Activated CD4-positive, alpha-beta T cell treated with anti-CD3 and anti-CD28 coated beads, Interleukin-2, Interleukin-6, amounts not matched to agents 100 ng/mL and 50 ng/mL, durations not matched to agents 16 hours and 8 hours (primary cell): ENCODE measurements at places on chromosomes 3 and 15.

DNA sequence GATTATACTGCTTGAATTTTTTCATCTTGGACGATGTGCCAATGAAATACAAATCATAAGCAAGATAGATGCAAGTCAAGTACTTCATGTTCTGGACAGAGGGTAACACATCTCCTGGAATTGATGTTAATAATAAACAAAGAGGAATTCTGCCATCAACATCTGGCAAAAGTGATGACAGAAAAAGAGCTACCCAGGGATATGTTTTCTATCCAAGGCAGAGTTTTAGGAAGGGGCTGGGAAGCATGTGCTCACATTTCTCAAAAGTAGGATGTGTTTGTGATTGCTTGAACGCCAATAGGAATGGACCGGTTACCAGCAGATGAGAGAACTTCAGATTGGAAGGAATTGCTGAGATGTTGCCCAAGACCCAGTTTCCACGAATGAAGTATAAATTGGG is 242.6 kb upstream of the AGTR1 start:
- no peak for DNase-seq

GRCh38 chr3:141410408-141410807 is 42.1 kb downstream of the ZBTB38 start:
- no peak for DNase-seq

DNA sequence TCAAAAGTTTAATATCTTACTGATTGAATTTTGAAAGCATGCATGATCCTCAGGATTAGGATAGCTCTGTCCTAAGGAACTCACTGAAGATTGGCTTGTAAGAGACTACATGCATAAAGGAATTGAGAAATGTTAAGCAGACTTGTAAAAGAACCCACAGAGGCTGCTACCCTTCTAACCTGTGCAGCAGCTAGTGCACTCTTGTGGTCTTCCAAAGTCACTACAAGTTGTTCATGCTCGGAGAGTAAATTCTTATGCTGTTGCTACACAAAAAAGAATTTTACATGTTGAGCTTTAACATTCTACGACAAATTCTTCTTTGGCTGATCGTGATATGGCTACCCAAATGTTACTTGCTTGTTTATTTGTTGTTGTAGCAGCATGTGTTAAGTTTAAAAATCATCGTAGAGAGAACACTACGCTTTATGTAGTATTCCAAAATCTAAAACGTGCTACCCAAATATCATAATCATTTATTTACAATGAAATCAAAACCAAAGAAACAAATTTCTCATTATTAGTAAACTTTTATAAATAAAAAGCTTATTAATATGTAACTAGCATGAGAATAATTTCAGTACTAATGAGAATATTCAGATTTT is 55.0 kb downstream of the GOLIM4 start:
- peak; percentile 44 for DNase-seq

DNA sequence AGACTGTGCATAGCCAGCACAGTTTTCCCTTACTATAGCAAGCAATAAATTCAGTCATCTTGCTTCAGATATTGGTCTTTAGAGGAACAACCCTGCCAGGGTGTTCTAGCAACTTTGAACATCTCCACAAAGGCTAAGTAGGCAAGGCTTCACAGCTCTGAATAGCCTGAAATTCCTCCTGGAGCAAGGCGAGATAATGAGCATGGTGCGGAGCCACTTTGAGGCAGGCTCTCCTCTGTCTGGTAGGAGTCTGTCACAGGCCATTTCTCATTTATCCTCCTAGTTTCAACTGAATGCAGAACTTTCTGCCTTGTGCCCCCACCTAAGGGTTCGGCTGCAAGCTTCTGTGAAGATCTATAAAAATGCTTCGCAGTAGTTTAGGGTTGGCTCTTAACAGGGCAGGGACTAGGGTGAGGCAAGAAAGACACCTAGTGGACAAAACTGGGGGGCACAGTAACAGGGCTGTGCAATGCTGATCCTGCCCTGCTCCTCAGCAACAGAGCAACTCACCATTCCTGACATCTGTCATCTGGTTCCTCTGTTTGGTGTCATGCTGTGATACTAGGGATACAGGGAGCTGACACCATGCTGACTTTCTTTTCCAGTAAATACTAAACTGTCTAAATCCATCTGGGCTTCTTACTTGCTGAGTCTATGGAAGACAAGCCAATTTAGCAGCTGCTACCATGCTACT is 16.6 kb upstream of the EHHADH start:
- peak; percentile 19 for DNase-seq

DNA sequence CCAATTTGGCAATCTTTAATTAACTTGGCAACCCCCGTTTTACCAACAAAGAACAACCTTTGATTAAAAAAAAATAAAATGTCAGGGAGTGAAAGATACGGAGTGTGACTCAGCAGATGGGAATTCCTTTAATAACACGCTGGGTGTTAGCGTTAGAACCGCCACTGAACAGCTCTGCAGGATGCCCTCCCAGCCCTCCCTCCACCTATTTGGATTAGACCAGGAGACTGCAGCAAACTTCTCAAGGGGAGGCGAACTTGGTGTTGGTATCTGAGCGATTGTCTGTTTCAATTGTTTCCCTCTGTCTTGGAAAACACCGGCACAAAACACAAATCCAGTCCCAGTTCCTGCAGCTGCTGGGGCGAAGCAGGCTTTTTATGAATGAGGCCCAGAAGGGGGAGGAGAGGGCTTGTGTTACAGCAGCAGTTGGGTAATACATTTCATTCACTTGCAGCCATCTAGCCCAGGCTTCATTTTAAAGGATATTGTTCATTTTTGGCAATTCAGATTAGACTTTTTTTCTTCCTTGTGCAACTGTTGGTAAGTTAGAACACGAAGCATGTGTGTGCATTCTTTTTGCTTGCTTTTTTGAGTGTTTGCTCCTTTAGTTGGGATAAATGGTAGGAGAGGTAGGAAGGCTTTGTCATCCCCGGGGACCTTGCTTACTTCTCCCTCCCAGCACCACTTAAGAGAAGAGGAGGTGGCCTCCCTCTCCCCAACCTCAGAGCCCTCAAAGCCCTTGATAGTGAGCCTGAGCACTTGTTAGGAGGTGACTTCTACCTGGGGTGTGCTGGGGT is 152.3 kb downstream of the IGF1R start:
- DNase-seq: no peak

- no peak for DNase-seq
Observed at GRCh38 chr3:186173224-186173815, 64.4 kb upstream of the ETV5 start.

- no peak for DNase-seq
Observed at GRCh38 chr3:188590557-188590956, 436.6 kb downstream of the LPP start.

GRCh38 chr3:71726146-71726545 is 944 bp upstream of the EIF4E3 start:
- DNase-seq: peak; percentile 61

GRCh38 chr15:43126356-43126755 is 7.0 kb upstream of the TMEM62 start:
- no peak for DNase-seq

- DNase-seq: no peak
Observed at GRCh38 chr15:64004056-64004455, 42.2 kb downstream of the DAPK2 start.

GRCh38 chr3:195885036-195885891 is 23.1 kb downstream of the TNK2 start:
- DNase-seq: no peak

GRCh38 chr3:125967156-125967555 is 1.8 kb upstream of the ROPN1B start:
- no peak for DNase-seq

DNA sequence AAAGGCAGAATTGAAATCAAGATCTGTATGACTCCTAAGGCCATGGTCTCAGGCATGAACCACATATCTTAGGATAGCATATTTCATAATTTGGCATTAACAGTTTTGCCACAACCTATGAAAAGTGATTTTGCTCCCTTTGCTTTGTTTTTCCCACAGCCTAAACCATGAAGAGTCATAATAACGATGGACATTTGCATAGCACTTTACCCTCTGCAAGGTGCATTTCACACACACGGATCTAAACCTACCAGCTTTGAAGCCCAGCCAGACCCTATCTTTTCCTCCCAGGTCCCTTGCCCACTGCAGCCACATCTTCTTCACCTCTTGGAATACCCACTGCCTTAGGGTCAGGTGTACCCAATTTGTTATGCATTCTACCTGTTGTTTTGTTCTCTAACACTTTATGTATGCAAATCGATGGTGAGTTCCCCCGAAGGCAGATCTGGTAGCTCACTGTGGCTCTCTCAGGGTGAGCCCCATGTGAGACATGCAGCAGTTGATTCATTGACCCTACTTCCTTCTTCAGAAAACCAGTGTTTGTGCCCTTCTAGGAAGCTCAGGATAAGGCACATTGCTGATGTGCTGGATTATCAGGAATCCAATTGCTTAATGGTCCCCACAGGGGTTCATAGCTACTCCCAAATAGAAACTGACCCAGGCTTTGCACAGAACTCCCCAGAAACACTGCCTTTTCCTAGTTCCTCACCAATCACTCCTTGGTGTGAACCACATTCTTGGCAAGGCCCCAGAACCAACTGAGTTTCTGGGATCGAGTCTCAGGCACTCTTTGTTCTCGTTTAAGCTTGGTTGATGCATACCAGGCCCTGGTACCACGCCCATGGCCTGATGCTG is 8.7 kb downstream of the ARHGAP31 start:
- DNase-seq: no peak

DNA sequence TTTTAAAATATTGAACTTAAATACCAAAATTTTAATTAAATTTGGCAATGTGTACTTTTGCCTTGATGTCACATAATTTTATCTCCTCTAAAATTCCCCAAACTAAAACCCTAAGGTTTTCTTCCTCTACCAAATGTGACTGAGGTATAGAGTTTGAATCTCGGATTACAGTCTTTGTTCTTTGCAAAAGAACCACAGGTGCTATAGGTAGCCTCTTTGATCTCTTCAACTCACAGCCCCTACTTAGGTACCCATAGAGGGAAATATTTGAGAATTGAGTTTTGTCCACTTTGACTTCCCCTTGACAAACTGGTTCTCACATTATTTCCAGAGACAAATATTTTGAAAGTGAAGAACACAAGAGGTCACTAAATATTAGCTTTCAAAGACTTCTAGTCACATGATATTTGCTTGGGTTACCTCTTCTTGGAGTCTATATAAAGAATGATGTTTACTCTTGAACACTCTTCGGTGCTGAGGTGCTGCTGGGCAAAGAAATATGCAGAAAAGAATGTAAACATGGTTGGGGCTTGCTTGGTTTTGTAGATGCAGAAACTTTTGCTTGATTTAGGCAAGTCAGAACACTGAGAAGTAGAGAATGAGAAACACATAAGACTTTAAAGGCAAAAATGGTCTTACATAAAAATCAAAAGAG is 120.8 kb upstream of the MCTP2 start:
- no peak for DNase-seq
